GM12892 (cell line): ENCODE measurements at places on chromosomes 3 and 15.

DNA sequence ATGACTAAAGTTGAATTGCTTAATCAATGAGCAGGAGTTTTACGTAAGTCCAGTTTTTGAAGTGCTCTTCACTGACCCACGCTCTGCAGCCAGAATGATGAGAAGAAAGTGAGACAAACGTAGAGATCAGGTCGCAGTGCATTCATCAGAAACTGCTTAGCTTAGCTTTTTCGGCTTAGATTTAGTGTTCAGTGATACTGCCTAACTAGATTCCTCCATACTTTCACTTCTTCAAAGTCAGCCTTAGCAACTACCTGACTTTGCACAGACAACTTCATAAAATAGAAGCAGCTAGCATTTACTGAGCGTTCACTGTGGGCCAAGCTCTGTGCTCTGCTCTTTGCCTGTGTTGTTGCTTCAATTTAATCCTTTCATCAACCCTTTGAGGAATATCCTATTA, 116.1 kb downstream of the KCNH8 start:
- DNase-seq: no peak

DNA sequence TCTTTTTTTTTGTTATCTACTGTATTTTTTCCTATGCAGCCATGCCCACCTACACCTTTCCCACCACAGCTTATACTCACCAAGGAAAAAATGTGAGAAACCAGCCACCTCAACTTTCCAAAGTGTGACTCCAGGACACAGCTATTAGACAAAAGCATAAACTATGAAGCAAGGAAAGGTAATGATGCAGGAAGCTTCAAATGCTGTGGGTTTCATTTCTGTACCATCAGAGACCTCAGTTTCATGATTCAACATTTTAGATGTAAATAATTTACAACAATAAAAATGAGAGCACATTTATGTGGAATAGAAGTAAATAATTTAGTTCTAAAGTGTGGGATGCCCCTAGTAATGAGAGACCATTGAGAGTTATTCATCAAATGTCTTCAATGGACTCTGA, 115.1 kb downstream of the CDIN1 start:
- DNase-seq: no peak

DNA sequence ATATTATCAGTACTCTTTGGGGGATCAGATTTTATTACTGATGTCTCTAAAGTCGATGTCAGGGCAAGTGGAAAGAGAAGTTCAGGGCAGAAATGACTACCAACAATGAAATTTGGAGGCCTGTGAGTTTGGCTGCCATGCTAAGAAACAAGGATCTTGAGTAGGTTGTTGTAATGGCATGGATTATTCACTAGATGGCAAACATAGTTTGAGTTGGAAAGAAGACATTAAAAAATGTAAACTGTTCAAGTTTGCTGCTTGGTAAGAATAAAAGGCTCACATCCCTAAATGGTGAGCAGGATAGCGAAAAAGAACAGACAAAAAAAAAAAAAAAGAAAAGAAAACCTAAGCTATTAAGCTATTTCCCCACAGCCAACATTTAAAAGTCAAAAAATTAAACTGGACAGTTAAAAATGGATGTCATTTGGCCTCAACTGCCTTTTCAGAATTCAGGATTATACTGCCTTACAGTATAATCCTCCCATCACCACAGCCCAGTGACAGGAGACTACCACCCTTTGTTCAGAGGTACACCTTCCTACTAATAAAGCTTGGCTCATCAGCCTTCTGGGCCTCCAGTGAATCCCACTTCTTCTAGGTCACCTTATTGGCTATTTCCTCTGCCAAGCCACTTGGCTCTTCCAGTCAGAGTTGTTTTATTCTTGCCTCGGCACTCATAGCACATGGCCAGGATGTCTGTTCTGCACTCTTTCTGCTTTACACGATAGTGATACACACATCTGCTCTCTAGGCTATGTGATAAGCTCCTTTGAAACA, 163.7 kb downstream of the PLD1 start:
- DNase-seq: no peak

- DNase-seq: no peak
Measured at GRCh38 chr3:68360492-68360891, 571.9 kb downstream of the TAFA4 start.

DNA sequence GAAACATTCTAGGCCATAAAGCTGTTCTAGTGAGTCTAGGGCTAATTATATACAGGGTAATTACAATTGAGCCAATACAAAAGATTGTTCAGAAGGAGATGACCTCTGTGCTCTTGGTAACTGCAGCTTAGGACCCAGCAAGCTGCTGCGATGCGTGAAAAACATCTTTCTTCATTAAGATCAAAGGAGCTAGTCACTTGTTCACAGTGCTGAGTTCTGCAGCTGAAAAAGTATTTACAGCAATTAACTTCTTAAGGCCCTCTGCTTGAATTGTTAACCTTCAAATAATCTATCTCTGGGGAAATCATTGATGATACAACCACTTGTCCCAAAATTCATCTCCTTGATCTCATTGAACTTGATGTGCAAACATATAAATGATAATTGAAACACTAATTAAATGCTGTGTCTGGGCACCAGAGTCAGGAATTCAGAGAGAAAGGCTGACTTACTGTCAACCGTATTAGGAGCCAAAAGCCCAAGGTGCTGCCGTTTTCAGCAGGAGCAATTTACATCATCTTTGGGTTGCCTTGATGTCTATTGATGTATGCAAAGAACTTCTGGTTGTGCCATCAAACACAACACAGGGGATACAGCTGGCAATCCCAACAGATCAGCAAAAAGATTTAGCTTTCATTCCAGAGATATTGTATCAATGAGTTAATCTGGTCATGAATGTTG, 213.0 kb downstream of the NECTIN3 start:
- no peak for DNase-seq

- no peak for DNase-seq
Measured at GRCh38 chr3:150434234-150434633, 26.1 kb downstream of the TSC22D2 start.

DNA sequence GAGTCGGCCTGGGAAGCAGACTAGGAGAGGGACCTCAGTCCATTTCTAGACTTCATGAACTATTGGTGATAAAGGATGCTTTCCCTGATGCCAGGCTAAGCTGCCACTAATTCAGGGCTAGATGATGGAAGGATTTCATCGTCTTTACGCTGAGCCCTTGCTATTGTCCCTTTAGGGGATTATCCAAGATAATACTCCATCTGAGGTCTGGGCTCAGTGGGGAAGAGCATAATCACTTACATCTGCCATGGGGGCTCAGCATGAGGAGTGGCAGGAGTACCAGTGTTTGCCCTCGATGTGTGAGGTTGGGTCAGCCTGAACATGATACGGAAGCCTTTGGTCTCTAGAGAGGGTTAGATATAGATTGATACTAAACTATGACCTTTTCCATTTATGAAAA, 47.3 kb downstream of the PTPRG start:
- no peak for DNase-seq

DNA sequence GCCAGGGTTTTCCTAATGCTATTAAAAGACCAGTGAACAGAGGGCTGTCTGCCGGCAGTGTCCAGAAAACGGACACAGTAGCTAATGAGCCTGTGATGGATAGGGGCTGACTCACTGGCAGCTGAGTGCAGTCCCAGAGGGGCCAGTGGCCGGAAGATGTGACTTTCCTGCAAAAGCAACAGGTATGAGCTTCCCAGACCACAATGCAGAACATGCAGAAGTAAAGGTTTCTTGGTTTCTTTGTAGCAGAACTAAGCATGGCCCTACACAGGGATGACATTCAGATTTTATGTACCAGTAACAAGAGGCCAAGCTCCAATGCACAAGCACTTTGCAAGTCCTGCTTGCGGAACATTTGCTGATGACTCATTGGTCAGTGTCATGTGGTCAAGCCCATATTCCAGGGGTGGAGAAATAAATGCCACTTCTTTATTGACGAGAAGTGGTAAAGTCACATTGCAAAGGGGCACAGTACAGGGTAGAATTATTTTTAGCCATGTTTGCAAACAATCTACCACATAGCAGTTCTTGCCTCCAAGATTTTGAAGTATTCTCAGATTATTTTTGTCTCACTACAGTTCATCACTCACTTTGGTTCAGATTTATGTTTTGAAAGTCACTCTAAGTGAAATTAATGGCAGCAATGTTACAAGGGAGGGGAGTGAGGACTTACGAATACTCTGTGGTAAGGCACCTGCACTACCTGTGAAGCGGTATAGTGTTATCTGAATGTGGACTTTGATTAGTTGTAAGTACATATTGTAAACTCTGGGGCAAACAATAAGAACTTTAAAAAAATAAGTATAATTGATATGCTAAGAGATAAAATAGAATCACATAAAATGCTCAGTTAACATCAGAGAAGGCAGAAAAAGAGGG, 263.3 kb downstream of the ABHD5 start:
- DNase-seq: no peak

- DNase-seq: no peak
Measured at GRCh38 chr3:137761563-137762503, 2.3 kb upstream of the SOX14 start.

DNA sequence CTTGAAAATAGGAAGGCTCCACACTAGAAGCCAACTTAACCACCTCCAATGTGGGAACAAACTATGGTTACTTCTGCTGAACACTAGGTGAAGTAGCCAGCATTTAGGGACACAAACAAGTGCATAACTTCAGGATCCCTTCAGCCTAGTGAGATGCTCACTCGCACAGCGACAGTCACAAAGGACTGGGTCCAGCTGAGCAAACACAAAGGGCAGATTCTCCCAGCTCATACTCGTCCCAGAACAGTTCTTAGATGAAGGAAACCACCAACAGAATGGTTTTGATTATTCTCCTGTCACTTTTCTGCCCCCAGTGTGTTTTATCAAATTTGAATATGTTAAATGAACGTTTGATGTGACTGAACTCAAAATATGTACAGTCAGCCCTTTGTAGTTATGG, 201.6 kb downstream of the KCNAB1 start:
- no peak for DNase-seq

- DNase-seq: no peak
Measured at GRCh38 chr3:51332156-51332555, 52.9 kb upstream of the MANF start.

DNA sequence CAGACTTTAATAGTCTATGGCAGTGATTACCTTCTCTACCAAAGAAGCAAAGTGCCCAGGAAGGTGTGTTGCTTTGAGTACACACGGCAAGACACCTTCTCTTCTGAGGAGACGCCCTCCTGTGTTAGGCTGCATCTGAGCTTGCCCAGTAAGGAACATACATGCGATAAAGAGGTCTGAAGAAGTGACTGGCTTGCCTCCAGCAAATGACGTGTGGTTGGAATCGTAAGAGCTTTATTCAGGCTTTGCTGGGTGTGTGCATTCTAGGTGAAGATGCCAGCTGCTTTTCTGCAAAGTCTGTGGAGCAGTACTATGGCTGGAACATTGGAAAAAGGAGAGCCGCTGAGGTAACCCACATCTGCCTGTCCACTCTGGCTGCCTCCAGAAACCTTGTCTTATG, 22.4 kb downstream of the MAP6D1 start:
- DNase-seq: no peak

DNA sequence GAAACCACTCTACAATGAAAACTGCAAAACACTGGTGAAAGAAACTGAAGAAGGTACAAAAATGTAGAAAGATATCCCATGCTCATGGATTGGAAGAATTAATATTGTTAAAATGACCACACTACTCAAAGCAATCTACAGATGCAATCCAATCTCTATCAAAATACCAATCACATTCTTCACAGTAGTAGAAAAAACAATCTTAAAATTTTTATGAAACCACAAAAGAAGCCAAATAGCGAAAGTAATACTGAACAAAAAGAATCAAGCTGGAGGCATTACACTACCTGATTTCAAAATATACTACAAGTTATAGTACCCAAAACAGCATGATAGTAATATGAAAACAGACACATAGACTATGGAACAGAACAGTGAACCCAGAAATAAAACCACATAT, 36.9 kb downstream of the TXNRD3 start:
- DNase-seq: no peak

- no peak for DNase-seq
Measured at GRCh38 chr3:66985336-66985920, 12.7 kb upstream of the KBTBD8 start.

GRCh38 chr15:54206586-54207321, 228.5 kb downstream of the UNC13C start:
- no peak for DNase-seq

DNA sequence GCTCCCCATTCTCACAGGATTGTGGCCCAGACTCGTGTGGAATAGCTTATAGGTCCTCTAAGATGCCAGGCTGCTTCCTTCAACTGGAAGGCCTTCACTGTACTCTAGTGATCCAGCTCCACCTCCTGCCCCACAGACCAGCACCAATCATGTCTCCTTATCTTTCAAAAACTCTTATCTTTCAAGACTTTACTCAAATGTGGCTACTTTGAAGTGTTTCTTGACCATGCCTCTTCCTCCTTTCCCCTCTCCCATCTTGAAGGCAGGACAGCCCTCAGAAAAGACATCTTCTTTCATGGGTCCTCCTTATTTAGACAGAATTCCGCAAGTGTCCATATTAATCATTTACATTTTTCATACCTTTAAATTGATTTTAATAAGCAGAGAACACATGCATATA, 142.3 kb downstream of the CHST2 start:
- no peak for DNase-seq

GRCh38 chr15:99102332-99103235, 2.3 kb upstream of the SYNM start:
- DNase-seq: no peak

DNA sequence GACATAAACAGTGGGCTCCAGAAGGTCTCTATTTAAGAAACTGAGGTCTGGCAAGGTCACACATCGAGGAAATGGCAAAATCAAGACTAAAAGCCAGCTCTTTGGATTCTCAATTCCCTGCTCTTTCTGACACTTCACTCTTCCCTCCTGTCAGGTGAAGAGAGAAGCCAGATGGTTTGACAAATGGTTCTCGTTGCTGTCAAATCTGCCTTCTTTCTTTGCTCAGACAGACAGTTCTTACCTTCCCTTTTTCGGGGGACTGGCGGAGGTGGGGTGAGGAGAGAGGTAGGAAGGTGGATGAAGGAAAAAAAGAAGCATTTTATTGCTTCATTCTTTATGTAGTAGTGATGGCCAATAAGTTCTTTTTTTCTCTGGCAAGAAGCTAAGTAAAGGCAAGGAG, 133.4 kb downstream of the LPP start:
- no peak for DNase-seq

- no peak for DNase-seq
Measured at GRCh38 chr3:50260942-50261441, 8.0 kb upstream of the SEMA3B start.
